Upper lobe of left lung (tissue), 6 donors: ENCODE measurements at places on chromosomes 7 and 10.

GRCh38 chr7:116511552-116512519 is 12.3 kb downstream of the CAV2 start:
- DNase-seq = no peak

- DNase-seq = no peak
These were observed 16.5 kb downstream of the GBF1 start for GRCh38 chr10:102261842-102262241.

DNA sequence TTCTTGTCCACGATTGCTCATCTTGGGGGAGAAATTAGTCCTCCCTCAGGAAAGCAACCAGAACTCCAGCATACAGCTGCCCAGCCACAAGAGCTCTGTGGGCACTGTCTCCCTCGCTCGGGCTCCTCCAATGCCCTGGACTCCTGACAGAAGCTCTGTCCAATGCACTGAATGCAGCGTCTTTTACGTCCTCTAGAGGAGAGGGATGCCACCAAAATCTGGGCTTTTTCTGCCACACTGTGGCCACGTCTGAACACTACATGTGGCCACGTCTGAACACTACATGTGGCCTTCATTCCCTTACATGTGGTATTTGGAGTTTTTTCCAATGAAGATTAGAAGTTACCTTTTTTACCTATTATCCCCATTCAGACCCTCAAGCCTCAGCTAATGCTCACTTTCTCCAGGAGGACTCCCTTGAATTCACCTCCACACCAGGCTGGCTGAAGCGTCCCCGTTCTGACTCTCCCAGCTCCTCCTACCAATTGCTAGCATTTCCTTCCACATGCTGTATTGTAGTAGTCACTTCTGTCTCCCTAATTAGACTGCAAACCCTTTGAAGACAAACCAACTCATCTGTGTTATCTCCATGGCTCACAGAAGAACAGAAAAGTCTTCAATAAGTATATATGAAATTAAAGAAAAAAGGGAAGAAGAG is 134.3 kb upstream of the PDE1C start:
- peak; percentile 29 for DNase-seq

DNA sequence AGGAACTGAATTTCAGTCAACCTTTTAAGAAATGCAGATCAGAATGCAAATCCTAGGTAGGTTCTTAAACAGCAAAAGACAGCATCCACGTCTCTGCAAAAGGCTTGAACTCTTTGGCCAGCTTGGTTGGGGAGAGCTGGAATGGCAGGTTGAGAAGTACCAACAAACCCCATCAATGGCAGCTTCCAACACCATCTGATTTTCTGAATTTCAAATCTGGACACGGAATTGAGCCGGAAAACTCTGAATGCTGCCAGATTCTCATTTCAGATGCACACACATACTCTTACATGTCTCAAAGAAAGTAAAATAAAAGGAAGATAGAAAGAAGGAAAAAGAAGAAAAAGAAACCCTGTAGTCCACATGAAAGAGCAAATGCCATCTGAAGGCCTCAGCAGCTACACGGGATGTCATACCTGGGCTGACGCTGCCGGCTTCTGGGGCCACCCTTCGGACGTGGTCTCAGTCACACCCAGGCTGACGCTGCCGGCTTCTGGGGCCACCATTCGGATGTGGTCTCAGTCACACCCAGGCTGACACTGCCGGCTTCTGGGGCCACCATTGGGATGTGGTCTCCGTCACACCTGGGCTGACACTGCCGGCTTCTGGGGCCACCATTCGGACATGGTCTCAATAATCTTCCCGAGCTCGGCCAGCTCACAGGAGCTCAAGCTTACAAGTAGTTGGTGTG is 165.3 kb downstream of the PTPRN2 start:
- no peak for DNase-seq

- DNase-seq = no peak
These were observed 78.5 kb upstream of the PCBD1 start for GRCh38 chr10:70966646-70967553.

DNA sequence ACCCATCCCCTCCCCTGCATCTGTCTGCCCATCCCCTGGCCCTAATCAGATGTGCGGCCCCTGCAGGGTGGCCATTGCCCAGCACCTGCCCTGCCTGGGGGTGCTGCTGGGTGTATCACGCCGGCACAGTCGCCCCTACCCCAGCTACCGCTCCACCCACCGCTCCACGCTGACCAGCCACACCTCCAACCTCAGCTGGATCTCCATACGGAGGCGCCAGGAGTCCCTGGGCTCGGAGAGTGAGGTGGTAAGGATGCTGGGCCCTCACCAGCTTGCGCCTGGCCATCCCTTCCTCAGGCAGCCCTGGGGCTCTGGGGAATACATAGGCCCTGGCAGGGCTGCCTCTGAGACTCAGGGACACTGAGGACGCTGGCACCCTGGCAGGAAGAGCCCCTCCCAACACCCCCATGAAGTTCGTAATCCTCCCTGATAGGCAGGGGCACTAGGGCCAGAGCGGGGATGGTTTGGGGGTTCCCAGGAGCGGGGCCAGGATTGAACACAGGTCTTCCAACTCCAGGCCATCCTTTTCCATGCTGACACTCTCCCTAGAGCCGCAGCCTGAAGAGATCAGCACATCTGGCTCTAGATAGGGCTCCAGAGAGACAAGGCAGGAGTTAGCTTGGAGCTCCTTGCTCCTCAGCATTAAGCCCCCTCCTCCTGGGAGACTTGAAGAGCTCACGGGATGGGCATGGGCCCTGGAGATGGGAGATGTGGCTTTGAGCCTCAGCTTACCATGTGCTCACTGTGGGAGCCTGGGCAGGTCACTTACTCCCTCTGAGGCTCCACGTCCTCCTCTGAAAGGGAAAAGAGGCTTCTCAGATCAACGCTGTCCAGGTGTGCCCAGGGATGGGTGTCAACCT is 5.9 kb upstream of the LDB3 start:
- no peak for DNase-seq

- no peak for DNase-seq
These were observed 1084.1 kb upstream of the PHF14 start for GRCh38 chr7:9889554-9889953.

GRCh38 chr7:7566651-7567611 is at the start of gene MIOS:
Gene MIOS (plus strand): TSS chr7:7566884. CDS start chr7:7572476, 5,592 bp downstream.
- DNase-seq = peak; percentile 91

DNA sequence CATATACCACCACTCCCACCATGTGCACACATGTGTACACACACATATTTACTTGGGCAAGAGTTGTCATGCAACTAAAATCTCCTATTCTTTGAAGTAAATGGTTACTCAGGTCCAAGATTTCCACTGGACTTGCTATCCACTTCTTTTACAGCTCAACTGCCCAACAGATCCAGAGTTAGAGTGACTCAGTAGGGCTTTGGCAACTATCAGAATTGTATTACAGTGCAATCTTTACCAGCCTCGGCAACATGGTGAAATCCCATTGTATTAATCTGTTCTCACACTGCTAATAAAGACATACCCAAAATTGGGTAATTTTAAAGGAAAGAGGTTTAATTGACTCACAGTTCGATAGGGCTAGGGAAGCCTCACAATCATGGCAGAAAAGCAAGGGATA is 51.9 kb upstream of the ABLIM1 start:
- no peak for DNase-seq

DNA sequence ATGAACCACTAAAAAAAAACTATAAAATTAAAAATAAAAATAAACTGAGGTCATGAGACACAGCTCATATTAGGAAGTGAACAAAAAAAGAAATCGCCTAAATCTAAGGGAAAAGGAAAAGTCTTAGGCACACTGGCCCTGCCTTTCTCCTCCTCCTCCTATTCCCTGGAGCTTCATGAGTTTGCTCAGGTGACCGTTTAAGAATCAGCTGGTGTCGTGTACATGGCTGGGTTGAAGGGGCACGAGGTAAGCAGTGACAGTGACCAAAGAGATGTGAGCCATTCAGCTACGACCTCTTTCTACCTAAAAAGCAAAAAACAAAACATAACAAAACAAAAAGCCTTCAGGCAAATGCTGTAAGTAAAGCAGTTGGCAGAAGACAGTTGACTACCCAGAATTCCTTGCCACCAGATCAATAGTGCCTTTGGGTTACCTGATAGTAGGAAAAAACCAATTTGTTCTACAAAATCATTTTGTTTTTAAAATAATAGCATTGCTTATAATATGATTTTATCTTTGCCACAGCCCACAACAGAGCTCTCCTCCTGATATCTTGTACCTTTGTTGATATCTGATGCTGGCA is 135.4 kb downstream of the DOCK4 start:
- no peak for DNase-seq

GRCh38 chr7:139133335-139134139 is 24.0 kb upstream of the ZC3HAV1 start:
- peak; percentile 94 for DNase-seq

- no peak for DNase-seq
These were observed 76.4 kb upstream of the MAGI2 start for GRCh38 chr7:79529881-79530235.

DNA sequence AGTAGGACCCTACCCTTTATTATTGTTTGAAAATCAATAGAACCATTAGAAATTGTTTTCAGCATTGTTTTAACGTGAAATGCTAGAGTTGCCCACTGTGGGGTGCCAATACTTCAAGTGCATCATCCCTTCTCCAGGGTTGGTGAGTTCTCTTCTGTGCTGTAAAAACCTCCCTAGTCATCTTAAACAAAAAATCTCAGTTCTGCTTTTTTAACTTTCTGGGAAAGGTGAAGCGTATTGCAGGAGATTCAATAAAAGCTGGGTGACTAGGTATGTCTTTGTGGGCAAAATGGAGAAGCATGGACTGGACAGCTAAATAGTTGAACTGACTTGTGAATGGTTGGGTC is 699.1 kb downstream of the SUGCT start:
- no peak for DNase-seq

DNA sequence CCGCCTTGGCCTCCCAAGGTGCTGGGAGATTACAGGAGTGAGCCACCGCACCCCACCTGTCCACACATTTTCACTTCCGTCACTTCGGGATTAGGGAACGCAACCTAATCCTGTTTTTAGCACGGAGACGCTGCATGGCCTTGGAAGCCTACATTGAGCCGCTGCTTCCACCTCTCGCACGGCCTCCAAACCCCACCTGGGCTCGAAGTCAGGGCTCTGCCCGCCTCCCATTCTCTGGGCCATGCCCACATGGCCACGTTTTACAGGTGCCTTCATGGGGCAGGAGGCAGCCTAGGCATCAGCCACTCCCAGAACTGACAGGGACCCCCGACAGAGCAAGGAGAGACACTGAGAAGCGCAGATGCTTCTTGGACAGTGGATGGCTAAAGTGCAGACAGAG is 100.6 kb downstream of the OAT start:
- DNase-seq = no peak

DNA sequence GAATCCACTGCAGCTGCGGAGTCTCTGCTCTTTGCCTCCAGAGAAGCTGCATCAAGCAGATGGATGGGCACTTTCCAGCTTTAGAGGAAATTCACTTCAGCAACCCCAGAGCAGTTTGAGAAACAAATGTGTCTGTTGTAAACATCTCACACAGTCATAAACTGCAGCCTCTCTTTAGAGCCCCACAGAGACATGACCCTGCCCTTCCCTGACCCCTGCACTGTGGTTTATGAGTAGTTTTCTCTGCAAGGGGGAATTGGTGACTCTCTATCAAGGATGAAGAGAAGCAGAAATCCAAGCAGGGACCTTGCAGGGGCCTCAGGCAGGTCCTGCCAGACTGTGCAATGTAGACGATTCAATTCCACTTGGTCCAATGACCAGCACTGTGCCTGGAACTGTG is 160.2 kb downstream of the SH2D4B start:
- no peak for DNase-seq

- no peak for DNase-seq
These were observed 260.7 kb downstream of the EXOC4 start for GRCh38 chr7:133513608-133514007.

DNA sequence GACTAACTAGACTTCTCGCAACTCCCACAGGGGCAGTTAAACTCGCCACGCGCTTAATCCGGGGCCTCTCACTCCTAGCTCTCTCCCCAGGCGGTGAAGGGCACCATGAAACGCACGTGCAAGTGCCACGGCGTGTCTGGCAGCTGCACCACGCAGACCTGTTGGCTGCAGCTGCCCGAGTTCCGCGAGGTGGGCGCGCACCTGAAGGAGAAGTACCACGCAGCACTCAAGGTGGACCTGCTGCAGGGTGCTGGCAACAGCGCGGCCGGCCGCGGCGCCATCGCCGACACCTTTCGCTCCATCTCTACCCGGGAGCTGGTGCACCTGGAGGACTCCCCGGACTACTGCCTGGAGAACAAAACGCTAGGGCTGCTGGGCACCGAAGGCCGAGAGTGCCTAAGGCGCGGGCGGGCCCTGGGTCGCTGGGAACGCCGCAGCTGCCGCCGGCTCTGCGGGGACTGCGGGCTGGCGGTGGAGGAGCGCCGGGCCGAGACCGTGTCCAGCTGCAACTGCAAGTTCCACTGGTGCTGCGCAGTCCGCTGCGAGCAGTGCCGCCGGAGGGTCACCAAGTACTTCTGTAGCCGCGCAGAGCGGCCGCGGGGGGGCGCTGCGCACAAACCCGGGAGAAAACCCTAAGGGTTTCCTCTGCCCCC is 19.5 kb downstream of the WNT8B start:
- DNase-seq = peak; percentile 95

- DNase-seq = no peak
These were observed 5.4 kb upstream of the YWHAG start for GRCh38 chr7:76364198-76364584.

GRCh38 chr7:22712999-22713398 is 14.0 kb upstream of the IL6 start:
- no peak for DNase-seq

- DNase-seq = peak; percentile 89
These were observed 5.7 kb downstream of the ELN start for GRCh38 chr7:74033372-74034311.

- DNase-seq = no peak
These were observed 74.7 kb downstream of the ABCA13 start for GRCh38 chr7:48245751-48246472.

DNA sequence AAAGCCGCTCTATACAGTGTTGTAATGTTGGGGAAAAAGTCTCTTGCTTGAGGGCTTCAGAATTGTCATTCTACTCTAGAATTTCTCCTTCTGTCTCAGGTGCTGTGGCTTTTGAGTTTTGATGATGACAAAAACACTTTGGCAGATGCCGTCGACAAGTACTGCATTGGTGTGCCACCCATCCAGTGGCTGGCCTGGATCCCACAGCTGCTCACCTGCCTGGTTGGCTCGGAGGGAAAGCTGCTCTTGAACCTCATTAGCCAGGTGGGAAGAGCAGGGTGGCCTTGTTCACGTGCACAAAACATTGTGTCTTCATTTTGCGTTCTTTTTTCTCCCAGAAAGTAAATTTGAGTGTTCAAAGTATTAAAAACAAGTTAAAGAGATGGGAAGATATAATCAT is 112.0 kb downstream of the TRRAP start:
- DNase-seq = no peak

GRCh38 chr10:34745244-34745643 is 69.9 kb downstream of the PARD3 start:
- no peak for DNase-seq

- no peak for DNase-seq
These were observed 14.3 kb downstream of the GTPBP4 start for GRCh38 chr10:1002425-1003006.

DNA sequence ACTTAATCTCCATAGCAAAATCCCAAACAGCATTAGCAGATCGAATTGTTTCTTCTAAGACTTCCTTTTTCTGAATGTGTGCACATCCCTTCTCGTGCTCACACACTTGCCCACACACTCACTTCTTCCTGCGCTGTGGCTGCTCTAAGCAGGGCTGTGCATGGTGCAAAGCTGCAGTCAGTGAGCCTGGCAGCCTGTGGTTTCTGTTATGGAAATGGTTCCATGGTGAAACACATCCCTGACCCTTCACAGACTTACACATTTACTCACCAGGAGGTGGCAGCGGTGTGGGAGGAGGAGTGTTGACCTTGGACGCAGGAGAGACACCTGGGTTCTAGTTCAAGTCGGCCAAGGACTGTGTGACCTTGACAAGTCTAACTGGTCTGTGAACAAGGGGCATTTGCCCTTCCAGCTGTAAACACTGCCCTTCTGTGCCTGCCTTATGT is 24.9 kb downstream of the MTURN start:
- DNase-seq = no peak
